DMS79 treated with DMSO at 0.1 percent for 48 hours (cell line): ENCODE measurements at places on chromosomes 5 and 9.

DNA sequence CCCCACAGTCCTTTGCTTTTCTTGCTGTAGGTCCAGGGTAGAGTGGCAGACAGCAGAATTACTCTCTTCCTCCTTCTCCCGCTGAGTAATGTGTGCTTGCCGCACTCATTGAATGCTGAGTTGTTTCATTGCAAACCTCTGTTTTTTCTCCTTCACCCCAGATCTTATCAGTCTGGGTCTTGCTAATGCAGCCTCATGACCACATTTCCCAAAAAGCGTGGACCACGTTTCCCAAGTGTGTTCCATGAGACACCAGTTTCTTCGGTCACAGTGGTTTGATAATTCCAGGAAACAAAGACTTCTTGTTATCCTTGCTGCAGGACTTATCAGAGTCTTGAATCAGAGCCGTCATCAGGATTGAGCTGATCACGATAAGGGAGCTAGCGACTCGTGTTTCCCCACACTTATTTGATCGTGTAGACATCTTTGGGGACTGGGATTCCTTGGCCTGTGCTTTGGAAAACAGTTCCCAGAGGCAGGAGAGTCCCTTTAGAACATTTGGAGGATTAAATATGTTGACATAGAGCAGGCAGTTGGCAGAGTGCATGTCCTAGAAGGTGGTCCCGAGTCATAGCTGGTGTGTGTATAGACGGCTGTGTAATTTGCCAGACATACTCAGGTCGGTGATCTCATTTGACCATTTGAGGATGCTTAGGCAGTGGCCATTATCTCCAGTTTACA is 4.4 kb downstream of the LRRC8A start:
- DNase-seq: no peak

GRCh38 chr5:107646418-107646817 is 24.3 kb downstream of the EFNA5 start:
- DNase-seq: no peak

- DNase-seq: no peak
Observed at GRCh38 chr5:172868924-172869591, 35.0 kb downstream of the ERGIC1 start.

DNA sequence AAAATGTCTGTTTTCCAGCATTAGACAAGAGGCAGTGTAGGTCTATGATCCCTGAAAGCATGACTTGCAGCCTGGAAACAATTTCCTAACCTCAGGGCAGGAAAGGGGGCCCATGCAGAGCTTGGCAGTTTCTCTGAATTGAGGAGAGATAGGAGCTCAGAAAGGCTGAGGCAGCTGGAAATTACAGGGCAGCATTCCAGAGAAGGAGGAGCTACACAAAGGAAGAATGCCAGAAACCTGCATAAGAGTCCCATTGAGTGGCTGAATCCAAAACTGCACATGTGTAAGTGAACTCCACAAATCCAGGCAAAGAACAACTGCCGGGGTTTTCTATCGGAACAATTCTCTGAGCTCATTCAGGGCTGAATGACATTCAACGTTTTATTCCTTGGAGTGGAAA is 346.8 kb downstream of the PIK3R1 start:
- peak; percentile 3 for DNase-seq

DNA sequence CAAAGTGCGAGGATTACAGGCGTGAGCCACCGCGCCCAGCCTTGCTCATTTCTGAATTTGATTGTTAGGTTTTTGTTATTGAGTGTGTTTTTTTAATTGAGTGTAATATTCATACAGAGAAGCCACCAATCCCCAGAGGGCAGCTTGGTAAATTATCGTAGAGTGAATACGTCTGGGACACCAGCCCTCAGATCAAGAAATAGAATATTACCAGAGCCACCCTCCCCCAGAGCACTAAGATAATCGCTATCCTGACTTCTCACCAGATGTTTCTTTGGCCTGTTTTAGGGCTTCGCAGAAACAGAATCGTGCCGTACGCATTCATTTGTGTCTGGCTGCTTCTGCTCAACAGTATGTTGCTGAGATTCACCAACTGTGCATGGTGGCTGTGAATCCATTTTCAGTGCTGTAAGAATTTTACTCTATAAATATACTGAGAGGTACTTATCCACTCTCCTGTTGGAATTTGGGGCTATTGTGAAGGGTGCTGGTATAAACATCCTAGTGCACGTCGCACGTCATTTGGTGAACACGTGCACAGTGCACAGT is 37.8 kb upstream of the RUFY1 start:
- DNase-seq: no peak

GRCh38 chr5:159217236-159217635 is 7.9 kb upstream of the RNF145 start:
- no peak for DNase-seq

GRCh38 chr5:73295921-73296320 is 122.9 kb downstream of the TMEM174 start:
- DNase-seq: no peak

DNA sequence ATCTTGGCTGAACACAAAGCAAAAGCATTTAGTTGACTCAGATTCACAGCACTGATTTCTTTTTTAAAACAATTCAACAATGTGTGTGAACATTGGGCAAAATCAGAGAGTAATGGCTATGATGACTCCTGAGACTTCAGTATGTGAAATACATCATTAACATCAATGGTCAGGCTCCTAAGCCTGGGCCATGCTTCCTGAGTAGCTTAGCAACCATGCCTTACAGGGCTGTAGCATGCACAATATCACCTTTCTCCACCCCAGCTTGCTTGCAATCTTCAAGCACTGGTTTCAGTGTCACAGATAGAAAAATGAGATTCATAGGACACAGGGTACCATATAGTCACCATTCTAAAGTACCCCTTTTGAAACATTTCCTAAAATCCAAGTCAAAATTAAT is 41.3 kb downstream of the MACROH2A1 start:
- DNase-seq: no peak

DNA sequence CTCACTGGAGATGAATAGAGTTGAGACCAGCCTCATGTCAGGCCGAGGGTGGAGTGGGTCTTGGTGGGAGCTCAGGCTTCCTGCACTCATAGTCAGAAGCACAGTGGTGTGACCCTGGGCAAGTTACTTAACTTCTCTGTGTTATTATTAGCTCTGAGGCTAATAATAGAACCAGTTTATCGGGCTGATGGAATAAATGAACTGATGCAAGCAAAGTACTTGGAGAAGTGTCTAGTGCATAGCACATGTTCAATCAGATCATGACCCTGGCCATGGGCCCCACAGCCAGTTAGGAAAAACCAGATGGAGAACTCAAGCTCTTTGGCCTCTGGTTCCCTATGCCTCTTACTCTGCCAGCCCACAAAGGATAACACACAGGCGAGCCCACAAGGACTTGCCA is 45.3 kb upstream of the OSMR start:
- no peak for DNase-seq

- no peak for DNase-seq
Observed at GRCh38 chr5:135439231-135440205, 7.6 kb downstream of the DCANP1 start.

DNA sequence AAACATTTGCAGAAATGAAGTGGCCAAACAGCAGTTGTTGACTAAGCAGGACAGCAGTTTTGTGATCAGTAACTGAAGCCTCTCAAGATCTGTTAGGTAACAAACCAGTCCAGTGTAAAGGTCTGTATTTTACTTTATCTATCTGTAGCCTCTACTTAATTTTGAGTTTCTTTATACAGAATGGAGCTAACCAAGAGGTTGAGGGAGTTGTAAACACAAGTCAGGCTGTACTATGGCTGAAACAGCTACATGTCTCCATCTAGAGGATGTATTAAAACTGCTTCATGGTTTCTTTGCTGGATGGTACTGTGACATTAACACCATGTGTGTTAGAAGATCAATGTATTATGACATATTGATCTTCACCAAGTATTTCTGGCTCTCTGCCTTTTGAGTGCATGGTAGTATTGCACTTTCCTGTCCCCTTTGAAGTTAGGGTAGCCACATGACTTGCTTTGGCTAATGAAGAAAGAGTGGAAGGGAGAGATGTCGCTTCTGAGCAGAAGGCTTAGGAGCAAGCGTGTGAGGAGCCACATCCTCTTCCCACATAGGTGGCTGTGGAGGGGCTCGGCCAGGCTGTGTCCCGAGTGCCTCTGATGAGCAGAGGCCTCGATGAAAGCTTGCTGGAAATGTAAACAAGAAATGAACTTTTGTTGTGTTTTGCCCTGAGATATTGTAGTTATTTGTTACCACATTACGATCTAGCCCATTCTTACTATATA is 105.6 kb upstream of the PCA3 start:
- DNase-seq: no peak

DNA sequence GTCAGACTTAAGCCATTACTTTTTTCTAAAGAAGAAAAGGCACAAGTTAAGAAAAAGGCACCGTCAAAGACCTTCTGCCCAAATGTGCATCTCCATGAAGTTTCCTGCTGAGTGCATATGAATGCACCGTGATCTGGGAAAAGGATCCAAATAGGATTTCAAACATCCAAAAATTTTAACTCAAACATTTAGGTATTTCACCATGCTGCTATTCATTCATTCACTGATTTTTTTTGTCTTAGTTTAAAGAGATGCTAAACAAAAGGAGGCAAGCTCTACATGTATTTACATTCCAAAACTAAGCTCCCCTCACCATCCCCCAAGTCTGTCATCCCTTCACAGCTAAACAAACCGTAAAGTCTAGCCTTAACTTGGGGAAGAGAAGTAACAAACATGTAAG is 291.9 kb downstream of the ARL15 start:
- no peak for DNase-seq

DNA sequence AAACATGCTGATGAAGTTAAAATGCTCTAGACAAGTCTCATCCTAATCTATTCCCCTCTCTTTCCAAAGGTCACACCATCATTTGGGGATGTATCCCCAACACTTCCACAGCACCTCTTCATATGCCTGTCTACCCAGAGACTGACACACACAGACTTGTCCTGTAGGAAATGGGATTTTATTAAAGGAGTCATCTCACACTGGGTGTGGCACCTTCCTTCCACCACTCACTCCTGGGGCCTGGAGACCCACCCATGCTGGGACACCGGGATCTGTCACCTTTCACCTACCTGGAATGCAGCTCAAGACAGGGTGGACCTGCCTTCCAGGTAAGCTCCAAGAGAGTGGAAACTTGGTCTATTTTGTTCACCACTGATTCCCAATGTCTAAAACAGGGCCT is 99.4 kb upstream of the HAND1 start:
- no peak for DNase-seq

- DNase-seq: no peak
Observed at GRCh38 chr5:64854855-64855254, 86.1 kb downstream of the CWC27 start.

GRCh38 chr9:4425319-4426045 is 64.8 kb upstream of the SLC1A1 start:
- DNase-seq: no peak

DNA sequence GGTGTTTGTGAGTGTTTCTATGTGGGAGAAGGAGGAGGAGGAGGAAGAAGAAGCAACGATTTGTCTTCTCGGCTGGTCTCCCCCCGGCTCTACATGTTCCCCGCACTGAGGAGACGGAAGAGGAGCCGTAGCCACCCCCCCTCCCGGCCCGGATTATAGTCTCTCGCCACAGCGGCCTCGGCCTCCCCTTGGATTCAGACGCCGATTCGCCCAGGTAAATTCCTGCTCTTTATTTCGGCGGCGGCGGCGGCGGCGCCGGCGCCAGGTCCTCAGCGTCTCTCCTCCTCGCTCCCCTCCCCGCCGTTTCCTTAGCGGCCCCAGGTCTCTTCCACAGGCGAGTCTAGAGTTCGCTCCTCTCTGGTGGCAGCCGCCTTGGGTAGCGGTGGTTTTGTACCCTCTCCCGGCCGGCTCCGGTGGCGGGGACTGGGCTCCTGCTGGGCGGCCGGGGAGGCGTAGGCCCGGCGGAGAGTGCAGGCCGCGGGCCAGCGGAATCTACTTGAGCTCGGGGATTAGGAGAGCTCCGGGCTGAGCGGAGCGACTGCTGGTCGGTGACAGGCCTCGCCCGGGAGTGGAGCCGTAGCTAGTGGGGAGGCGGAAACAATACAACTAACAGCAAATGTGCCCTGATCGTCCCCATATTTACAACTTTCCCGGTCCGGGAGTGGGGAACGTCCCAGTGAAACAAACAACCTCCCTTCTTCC is 547 bp downstream of the NIPBL start:
- DNase-seq: peak; percentile 62

DNA sequence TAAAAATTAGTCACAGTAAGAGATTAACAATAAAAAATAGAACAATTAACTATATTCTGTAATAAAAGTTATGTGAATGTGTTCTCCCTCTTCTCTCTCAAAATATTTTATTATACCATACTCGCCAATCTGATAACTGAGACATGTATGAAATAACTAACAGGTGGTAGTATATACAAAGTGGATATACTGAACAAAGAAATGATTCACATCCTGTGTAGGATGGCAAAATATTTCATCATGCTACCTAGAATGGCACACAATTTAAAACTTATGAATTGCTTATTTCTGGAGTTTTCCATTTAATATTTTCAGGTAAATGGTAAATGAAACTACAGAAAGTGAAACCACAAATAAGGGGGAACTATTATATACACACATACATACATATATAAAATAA is 152.5 kb downstream of the RNF180 start:
- no peak for DNase-seq

- no peak for DNase-seq
Observed at GRCh38 chr9:106799152-106799551, 63.8 kb upstream of the ZNF462 start.

DNA sequence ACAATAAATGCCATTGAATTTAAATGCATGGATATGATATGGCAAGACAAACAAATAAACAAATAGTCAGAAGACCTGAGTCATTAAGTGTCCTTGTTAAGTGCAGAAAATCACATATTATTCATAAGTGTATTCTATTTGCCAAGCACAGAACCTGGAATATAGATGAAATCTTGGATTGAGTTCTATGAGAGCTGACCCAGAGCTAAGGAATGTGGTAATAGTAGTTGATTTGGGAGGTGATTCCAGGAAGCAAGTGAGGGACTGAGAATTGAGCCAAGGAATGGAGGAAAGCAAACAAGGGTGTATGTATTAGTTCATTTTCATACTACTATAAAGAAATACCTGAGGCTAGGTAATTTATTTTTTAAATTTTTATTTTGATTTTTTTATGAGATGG is 208.9 kb downstream of the TRIM32 start:
- no peak for DNase-seq

DNA sequence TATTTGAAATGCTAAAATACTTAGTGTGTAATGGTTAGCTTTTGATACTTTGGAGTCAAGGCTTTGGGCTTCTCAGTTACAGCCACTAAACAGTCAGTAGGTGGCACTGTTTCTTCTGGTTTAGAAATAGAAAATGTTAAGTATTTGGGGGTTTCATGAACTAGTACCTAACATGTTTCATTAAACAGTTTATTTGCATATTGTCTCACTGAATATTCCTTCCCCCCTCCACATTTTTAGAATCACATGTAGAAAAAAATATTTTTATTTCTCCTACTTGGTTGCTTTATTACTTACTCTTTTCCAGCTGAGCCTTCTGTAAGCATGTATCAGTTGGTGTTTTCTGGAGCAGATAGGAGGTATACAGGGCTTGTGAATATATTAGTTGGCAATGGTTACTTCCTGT is 48.0 kb downstream of the IPO11 start:
- DNase-seq: peak; percentile 33

DNA sequence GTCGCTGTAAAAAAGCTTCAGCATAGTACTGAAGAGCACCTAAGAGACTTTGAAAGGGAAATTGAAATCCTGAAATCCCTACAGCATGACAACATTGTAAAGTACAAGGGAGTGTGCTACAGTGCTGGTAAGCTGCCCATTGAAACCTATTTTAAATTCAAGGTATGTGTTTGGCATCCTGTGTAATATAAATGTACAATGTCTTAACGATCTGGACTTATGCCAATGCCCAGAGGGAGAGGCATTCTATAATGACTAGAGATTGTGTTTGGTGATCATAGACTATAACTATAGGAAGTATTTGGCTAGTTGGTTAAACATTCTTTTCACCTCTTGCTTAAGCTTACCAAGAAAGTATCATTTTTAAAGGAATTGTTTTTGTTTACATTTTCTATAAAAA is 95.7 kb downstream of the INSL6 start:
- no peak for DNase-seq
